Epithelial cell of esophagus (primary cell): ENCODE measurements at places on chromosomes 1 and 21.

DNA sequence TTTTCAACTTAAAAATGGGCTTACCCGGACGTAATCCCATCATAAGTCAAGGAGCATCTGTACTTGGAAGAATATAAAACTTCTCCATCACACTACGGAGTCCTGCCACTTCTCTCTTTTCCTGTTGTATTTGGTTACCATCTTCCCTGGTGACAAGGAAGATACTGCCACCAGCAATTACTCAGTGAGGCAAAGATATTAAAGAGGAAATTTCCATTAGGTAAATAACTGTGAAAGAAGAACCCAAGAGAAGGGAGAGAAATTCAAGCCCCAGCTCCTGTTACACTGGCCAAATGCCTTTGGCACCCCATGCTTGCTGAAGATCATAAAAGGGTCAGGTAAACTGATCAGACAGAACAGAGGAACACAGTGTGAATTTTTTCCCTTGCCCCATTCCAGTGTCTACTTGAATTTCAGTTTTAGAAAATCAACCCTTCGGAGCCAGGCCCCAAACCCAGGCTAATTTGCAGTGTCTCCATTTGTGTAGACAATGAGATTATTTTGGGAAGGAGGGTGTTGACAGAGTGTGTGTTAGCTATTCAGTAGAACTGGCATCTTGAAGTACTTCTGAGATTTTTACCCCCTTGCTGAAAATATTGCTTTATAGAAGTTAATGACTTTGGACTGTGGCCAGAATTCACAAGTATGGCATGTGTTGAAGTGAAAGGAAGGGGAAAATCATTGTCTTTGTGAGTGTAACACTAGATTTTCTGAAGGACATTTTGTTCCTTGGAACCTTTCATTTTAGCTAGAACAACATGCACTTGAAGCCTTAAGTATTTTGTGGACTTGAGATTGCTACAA is 167.1 kb downstream of the DHRS3 start:
- DNase-seq, result no peak

DNA sequence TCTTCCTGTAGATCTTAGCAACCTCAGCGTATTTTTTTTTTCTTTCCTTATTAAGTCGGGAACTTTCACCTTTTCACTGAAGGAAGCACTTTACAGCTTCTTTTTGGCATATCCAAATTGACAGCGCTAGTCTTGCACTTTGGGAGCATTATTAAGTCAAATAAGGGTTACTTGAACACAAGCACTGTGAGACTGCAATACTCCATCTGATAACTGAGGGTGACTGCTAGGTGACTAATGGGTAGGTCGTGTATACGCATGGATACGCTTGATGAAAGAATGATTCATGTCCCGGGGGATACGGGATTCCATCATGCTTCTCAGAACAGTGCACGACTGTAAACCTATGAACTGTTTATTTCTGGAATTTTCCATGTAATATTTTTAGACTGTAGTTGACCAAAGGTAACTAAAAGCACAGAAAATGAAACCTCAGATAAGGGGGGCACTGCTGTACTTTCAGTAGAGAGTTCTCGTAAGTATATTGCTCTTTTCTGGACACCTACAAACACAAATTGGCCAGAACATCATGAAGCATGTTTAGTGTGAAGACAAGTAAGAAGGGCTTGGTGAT is 364.7 kb downstream of the SMYD3 start:
- DNase-seq, result peak; percentile 95

DNA sequence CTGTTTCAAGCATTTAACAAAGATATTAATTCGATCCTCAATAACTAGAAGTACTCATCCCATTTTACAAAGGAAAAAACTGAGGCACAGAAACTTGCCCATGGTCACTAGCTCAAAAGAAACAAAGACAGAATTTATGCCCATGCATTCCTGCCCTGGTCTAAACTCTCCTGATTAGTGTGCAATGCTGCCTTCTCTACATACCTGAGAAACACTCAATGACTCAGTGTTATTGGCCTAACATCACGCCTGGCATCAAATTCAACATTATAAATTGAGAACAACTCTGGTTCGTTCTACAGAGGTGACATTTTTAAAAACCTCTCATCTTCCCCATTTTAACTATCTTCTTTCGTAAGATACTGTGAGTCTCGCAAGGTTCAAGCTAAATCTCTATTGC is 5.2 kb downstream of the APP start:
- peak; percentile 64 for DNase-seq

DNA sequence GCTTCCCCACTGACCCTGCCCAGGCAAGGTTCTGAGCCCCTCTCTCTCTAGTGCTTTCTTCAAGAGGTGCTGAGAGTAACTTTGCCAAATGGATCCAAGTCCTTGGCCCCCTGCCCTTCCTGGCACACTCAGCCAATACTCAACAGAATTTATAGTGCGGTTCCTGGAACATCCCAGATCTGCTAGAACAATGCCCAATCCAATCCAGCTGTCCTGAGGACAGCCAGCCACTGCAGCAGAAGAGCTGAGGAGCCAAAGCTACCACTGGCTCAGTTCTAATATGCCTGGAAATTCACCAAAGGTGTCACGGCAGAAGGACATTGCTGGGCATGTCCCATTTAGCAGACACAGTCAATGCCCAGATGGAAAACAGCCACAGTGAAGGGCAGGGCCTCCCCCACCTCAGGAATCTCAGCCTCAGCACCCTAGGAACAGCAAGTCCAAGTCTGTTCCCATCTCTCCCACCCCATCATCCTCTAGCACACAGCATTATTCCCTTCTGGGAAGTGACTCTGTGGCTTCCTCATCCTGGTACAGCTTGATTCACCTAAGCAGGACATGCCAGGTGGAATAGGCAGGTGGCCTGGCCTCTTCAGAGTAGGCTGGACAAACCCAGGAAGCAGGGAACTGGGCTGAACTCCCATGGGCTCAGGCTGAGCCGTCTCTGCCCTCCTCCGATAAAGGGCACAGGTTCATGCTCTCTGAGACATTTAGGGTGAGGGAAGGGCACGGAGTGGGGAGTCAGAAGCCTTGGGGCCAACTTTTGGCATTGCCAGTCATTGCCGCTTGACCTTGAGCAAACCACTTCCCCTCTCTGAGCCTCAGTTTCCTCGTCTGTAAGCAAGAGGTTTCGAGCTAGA is 24.6 kb downstream of the PMVK start:
- no peak for DNase-seq

GRCh38 chr1:207941665-207942064 is 30.7 kb upstream of the CD34 start:
- no peak for DNase-seq

DNA sequence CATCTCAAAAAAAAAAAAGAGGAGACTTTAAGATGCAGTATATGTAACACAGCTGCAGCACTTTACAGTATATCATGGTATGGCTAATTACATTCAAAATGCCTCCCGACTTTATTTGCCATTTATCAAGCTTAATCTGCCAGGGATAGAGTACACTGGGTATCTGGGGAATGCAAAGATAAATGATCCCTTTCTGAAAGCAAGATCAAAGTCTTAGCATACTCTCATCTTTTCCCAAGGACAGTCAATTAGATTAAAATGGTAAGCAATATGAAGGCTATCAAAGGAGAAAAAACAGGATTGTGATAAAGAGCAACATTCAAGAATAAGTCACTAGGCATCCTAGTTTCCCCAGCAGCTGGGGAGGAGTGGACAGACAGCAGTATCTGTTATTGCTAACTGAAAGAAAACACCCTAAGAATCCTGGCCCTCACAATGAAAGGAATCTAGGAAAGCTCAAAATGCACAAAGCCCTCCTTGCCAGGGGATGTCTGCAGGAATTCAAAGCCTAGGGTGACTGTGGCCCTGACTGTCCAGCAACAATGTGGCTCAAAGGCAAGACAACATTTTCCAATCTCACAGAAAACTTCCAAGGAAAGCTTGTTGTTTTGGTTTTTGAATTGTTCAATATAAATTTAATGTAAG is 56.7 kb upstream of the RAP1GAP start:
- no peak for DNase-seq

GRCh38 chr1:116382857-116383483 is 9.9 kb downstream of the ATP1A1 start:
- DNase-seq, result no peak

GRCh38 chr1:25675729-25676476 is 59.3 kb downstream of the MAN1C1 start:
- no peak for DNase-seq

GRCh38 chr1:20739225-20739624 is 6.7 kb upstream of the SH2D5 start:
- peak; percentile 42 for DNase-seq

GRCh38 chr1:8059161-8059622 is 33.1 kb upstream of the ERRFI1 start:
- DNase-seq, result peak; percentile 27

DNA sequence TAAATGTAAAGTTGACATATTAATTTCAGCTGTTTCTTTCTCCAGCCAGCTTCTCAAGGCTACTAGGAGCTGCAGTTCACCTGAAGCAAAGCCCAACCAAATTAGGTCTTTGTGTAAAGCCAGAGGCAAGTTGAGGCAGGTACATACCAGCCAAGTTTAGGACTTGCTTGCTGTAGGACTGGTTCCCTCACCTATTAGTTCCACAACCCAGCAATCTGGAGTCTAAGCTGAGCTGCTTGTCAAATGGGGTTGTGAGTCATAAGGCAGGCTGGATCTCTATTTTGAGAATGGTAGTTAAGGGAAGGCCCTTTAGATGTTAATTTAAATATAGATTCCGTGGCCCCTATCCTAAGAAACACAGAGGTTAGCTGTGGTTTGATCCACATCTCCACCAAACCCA is 7.6 kb upstream of the FLG2 start:
- peak; percentile 98 for DNase-seq

DNA sequence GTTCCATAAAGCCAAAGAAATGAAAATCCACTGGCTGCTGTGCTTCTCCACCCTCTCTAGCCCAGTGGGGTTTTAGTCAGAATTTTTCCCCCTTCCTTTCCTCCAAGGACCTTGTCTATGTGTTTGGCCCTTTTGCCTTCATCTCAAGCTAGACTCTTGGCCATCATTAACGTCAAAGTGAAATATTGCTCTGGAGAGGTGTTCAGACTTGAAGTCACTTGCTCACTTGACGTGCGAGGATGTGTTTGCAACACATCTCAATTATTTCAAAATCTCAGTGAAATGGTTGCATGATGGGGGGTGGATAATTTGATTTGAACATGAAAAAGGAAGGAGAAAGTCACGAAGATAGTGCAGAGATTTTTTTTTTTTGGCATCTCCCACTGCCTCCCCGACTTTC is 13.6 kb downstream of the EVA1C start:
- peak; percentile 80 for DNase-seq

DNA sequence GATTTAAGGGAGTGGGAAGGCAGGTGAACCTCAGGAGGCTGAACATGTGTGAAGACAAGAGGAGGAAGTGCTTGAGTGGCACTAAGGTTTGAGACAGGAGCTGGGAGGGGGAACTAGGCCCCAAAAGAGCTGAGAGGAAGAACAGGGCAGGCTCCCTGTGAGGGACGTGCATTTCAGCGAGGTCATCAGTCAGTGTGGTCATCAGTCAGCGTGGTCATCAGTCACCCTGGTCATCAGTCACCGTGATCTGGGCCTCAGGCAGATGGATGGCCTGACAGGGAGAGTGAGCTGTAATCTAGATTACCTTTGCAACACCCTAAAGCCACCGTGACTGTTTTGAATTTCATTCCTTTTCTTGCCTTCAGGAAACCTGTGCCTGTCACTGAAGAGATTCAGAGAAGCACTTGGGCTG is 29.1 kb downstream of the VTCN1 start:
- no peak for DNase-seq

DNA sequence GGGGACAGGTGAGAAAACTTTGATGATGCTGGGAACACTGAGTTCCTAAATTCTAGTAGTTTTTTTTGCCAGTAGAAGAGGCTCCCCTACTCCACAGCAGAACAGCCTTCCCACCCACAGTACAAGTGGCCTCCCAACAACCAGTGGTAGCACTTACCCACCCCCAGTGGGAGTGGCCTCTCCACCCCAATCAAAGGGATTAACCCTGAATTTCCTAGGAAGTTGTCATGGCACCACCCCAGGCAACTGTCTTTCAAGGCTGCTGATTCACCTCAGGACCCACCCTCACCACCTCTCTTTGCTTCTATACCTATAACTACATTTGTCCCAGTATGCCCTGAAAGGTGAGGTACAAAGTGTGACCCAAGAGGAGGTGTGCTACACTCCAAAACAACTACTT is 81.4 kb upstream of the PRDX6 start:
- DNase-seq, result peak; percentile 61

DNA sequence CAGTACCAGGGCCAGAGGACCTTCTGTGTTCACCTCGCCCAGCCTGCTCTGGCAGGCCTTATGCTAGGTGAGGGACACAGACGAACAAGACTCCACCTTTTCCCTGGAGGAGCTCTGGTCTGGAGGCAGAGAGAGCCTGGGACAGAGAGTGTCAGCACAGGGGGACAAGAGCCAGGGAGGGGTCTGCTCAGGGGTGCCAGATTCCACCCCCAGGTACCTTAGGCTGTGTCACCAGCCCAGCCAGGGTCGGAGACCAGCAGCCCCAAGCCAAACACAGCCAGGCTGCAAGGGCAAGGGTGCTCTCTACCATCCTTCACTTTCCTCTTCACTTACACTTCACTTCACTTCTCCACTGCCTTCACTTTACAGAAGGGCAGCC is 4.3 kb upstream of the LRP8 start:
- DNase-seq, result no peak

DNA sequence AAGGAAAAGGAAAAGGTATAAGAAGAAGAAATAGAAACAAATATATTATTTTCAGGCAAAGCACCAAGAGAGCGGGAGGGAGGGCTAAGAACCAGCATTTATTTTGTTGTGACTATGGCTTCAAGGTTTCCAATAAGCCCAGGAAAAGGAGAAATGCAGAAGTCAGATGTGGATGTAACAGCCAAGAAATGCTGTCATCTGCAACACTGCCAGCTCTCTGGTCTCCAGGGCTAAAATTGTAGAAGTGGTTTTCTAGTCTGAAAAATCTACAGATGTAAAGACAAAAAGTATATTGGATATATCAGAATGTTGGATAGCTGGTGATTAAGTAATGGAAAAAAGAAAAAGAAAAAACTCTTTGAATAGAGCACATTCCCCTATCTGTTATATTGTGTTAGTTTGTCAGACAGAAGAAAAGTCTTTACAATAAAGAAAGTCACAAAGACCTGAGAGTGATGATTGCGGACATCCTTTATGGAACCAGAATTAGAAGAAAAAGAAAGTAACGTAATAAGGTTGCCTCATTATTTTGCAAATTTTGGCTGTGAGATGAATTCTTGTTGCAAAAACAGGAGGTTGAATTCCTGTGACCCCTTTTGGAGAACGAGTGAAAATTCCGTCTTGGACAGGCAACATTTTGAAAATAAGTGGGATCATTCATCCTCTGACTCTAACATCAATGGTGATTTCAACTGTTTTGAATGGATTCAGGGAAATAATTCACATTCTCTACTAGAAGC is 938.1 kb downstream of the TTLL7 start:
- no peak for DNase-seq

DNA sequence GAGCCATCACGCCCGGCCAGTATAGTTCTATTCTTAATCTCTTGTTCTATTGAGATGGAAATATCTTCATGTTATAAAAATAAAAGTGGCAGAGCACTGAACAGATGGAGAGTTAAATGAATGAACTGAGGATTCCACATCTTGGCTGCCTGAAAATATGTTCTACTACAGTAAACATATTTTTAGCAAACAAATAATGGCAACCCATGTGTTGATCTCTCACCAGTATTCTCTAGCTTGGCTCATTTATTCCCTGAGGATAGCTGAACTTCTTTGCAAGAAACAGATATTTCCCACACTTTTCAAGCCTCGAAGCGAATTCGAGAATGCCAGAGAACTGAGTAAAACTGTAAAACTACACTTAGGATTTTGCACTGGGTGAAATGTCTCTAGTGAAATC is 58.9 kb downstream of the DIRAS3 start:
- DNase-seq, result no peak
